Hematopoietic multipotent progenitor cell treated with erythropoietin and hydrocortisone succinate and interleukin-3 and kit ligand, for 15 days (in vitro differentiated cells): ENCODE measurements at places on chromosomes 7 and 10.

DNA sequence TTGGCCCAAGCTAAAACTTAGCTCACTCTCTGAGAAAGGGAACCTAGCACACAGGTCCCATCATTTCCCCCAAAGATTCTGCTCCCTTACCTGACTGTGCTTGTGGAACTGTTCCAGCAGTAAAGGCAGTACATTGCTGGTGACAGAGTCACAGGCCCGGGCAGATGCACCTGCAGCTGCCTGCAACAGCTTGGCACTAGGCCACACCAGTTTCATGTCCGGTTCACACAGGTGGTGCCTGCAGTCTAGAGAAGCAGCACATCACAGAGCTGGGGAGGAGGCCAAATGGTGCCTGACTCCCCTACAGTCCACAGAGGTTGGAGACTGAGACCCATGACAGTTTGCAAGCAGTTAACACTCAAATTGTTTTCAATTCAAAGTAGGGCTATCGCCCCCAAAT is 22.2 kb downstream of the ZDHHC16 start:
- DNase-seq = no peak

DNA sequence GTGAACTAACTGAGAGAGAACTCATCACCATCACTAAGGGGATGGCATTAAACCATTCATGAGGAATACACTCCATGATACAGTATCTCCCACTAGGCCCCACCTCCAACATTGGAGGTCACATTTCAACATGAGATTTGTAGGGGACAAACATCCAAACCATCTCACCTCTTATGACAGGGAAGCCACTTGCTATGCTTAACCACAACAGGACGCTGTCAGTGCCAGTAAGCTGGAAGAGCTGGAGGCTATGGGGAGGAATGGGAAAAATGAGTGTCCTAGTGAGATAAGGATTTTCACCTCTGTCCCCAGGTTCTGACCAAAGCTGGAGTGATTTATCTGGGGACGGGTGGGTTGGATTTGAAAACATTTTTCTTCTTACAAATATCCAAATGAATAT is 17.6 kb downstream of the PLCE1 start:
- DNase-seq = no peak

GRCh38 chr7:79236352-79237028 is 217.0 kb downstream of the MAGI2 start:
- no peak for DNase-seq

DNA sequence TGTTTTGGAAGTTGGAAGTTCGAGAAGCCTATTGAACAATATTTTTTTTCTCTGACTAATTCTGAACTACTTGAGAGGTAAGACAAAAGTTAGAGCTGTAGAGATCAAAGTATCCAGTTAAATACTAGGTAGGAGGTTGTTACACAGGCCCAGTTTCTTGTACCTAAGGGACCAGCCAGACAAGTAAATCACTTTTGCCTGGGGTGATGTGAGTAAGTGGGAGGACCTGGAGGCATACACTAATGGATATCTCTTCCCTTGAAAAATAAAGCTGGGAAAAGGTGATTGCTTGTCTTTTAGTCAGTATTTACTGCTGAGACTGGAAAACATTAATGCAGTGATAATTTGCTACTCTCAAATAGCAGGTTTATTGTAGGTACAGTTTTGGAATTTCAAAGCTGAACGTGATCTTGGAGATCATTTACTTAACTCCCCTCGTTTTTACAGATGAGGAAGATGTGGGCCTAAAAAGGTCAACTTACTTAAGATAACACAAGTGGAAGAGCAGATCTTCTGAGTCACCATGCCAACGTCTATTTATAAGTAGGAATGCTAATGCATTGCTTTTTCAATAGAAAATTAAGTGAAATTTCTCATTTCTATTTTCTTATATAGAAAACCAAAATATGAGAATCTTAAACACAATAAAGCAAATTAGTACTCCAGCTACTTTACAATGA is 181.3 kb downstream of the PPP1R9A start:
- DNase-seq = no peak

GRCh38 chr7:54995610-54996363 is 23.0 kb upstream of the EGFR start:
- DNase-seq = no peak

- DNase-seq = peak; percentile 7
Measured at GRCh38 chr7:102081244-102081627, 205.4 kb upstream of the SH2B2 start.

- DNase-seq = no peak
Measured at GRCh38 chr7:116439841-116440549, 59.5 kb upstream of the CAV2 start.

- no peak for DNase-seq
Measured at GRCh38 chr10:58512491-58513187, at the start of gene BICC1. TSS of gene BICC1 (plus strand) at chr10:58512872. CDS start at chr10:58513144, 272 bp downstream.

GRCh38 chr10:7506571-7506970 is 95.7 kb upstream of the SFMBT2 start:
- DNase-seq = no peak

GRCh38 chr7:151129117-151129959 is 38.2 kb downstream of the GBX1 start:
- DNase-seq = no peak

- no peak for DNase-seq
Measured at GRCh38 chr7:134362587-134363483, 46.1 kb upstream of the SLC35B4 start.

- DNase-seq = no peak
Measured at GRCh38 chr7:43612599-43613589, 30.0 kb downstream of the STK17A start.

- DNase-seq = no peak
Measured at GRCh38 chr10:78831461-78831860, 237.3 kb upstream of the ZMIZ1 start.

DNA sequence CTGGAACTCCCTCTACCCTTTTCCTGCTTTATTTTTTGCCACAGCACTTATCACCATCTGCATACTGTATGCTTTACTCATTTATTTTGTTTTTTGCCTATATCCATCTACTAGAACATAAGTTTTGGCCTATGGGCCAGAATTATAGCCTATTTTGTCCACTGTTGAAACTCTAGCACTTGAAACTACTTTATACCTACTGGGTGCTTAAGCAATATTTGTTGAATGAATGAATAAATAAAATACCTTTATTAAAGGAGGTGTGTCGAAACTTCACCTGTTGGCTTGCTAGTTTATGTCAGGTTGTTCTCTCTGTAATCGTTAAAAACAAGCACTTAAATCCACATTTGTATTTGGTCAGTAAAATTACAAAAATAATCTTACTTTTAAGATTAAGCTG is 53.3 kb downstream of the MTERF1 start:
- DNase-seq = no peak

GRCh38 chr10:113518816-113519591 is 33.8 kb upstream of the HABP2 start:
- no peak for DNase-seq

DNA sequence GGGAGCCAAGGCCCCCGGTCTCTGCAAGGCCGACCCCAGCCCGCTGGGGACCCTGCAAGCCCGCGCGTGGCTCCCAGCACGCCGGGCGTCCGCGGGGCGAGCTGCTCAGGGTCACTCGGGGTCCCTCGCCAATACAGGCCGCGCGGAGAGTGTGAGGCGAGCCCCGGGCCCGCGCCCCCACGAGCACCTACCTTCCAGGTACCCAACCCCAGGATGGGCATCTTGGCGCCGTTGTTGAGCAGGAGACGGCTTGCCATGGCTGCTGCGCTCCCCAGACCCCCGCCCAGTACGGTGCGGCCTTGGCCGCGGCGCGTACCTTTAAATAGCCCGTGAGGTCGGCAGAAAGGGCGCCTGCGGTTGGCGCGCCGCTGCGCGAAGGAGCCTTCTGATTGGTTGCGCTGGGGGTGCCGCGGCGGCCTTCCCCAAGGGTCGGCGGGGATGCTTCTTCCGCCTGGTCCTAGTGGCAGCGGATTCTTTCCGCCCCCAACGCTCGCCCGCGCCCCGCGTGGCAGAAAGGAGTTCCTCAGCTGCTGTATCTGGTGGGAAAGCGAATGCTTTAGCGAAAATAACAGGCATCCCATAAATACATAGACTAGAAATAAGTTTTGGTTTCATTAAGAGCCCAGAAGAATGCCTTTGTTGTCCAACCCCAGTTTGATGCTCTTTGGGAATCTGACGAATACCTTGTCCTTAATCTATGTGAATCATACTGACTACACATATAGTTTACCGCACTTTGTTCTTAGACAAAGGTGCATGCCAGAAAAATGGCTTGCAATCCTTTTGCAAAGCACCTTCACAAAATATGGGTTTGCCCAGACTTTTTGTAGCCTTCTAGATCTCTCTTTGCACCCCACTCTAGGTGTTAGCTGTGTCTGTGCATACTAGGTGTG is at the start of gene AKR1B1:
TSS of gene AKR1B1 (minus strand) at position 295 of the 893 bp plus-strand sequence. CDS start at position 257, 38 bp downstream.
- DNase-seq = peak; percentile 14

GRCh38 chr7:14045651-14046050 is 56.2 kb upstream of the ETV1 start:
- DNase-seq = no peak

GRCh38 chr7:106111655-106112117 is 426 bp downstream of the SYPL1 start:
- peak; percentile 72 for DNase-seq

DNA sequence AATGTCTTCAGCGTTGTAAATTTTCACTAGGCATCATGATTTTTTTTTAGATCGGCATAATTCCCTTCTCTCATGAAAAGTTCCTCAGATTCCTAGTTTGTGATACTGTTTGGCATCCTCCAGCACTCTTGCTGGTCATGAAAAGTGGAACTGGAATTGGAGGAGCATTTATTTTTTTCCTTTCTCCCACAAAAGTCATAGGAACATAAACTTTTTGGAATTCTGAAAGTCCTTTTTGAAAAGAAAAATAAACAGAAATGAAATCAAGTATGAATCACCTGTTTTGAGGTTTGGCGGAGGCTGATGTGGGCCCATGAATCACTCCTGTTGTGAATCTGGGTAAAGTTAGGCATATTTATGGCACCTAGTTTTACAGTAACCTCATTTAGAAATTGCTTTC is 17.7 kb downstream of the CACNB2 start:
- DNase-seq = no peak

GRCh38 chr7:155377071-155377837 is 79.6 kb downstream of the INSIG1 start:
- DNase-seq = no peak

GRCh38 chr7:70426249-70426880 is 705.6 kb upstream of the GALNT17 start:
- DNase-seq = no peak

GRCh38 chr7:69677881-69678493 is 79.7 kb downstream of the AUTS2 start:
- no peak for DNase-seq

GRCh38 chr10:37390926-37391325 is 265.5 kb downstream of the ANKRD30A start:
- DNase-seq = no peak

DNA sequence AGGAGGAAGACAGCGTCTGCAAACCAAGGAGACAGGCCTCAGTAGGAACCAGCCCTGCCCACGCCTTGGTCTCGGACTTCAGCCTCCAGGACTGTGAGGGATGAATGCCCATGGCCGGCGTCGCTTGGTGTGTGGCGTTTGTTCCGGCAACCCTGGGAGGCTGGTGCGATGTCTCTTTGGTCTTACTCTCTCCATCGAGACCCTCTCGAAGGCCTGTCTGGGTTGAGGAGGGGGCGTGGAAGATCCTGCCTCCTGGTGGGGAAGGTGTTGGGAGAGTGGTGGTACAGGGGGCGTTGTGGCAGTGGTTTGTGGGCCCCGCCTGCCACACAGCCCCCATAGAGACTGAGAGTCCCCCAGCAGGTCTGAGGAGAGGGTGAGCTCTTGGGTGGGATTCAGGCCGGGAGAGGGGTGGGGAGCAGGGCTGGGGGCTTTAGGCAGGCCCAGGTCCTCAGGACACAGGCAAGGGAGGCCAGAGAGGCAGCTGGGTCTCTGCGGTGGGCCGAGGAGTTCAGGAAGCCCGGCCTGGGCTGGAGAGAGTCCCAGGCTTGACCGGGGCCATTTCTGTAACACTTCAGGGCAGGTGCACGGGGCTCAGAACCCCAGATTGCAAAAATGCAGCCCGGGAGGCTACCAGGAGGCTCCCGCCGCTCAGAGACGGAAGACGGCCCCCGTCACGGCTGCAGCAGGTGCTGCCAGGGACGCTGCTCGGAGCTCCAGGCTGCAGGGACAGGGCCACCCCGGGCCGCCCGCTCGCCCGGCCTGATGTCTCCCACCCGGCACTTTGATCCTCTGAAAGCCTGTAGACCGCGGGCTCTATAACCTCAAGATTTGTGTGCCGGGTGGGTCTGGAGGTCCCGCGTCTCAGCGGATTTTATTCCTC is 33.8 kb upstream of the PSMG3 start:
- no peak for DNase-seq

GRCh38 chr7:24365606-24366005 is 81.6 kb downstream of the NPY start:
- no peak for DNase-seq

GRCh38 chr7:158255558-158255957 is 332.1 kb downstream of the PTPRN2 start:
- DNase-seq = no peak

DNA sequence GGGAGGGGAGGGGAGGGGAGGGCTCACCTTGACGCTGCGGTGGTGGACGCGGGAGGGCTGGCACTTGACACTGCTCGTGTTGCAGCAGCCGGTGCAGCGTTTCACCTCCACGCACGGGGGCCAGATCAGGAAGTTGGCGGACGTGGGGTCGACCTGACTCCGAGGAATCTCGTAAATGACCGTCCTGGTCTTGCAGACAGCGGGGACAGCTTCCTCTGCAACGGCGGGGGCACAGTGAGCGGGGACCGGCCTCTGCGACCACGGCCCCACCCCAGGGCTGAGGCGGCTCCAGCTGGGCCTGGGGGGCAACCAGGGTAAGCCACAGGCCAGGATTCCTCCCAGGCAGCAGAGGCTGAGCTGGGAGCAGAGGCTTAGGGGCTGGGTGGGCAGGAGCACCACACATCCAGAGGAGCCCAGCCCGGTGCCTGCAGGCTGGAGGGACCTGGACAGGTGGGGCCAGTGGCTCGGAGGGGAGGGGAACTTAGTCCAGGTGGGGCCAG is 8.8 kb downstream of the PDGFA start:
- DNase-seq = no peak

DNA sequence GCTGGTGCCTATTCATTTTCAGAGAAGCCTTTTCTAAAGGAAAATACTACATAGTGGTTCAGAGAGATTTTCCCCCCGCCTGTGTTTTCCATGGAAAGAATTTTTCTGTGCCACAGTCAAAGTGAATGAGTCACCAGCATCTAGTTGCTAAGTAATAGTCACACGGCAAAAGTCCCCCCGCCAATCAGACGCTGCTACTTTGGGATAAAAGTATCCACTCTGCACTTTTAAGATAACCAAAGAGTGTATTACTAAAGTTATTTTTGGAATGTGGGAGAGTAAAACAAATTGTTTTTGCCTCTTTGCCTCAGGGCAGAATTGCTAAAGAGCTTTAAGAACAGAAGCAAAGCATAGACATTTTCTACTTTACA is 23.5 kb downstream of the ABLIM1 start:
- DNase-seq = peak; percentile 48
